CD4-positive, alpha-beta T cell (primary cell): ENCODE measurements at places on chromosomes 11 and 22. TPM values are rescaled to one million over a fixed set of nuclear protein-coding genes. Genes with fewer than 3 reads are reported as not detected.

SEZ6L gene
- 0.05 TPM for total RNA-seq

CRYBB2 gene
- total RNA-seq, result not detected

SCGB1C1 gene
- total RNA-seq, result not detected

GAS2 gene
- 2.9 TPM for total RNA-seq

CDC45 gene
- 0.82 TPM for total RNA-seq

USP2 gene
- 2.0 TPM for total RNA-seq

MCM5 gene
- total RNA-seq, result 21.6 TPM

LIF gene
- total RNA-seq, result 0.17 TPM

F2 gene
- not detected for total RNA-seq

GRIK4 gene
- not detected for total RNA-seq

RHOG gene
- 101 TPM for total RNA-seq

HPX gene
- total RNA-seq, result 0.52 TPM

RCOR2 gene
- total RNA-seq, result not detected

FXYD2 gene
- 2.1 TPM for total RNA-seq

KRTAP5-5 gene
- not detected for total RNA-seq

RIMBP3C gene
- total RNA-seq, result 0.14 TPM

ZNRD2 gene
- total RNA-seq, result 38.7 TPM

CALCB gene
- 0.30 TPM for total RNA-seq
